ENCODE measurements at places on chromosomes 3 and 15.

- DNase-seq: no peak
These were observed 827 bp downstream of the WNT5A start for GRCh38 chr3:55486101-55486856.

DNA sequence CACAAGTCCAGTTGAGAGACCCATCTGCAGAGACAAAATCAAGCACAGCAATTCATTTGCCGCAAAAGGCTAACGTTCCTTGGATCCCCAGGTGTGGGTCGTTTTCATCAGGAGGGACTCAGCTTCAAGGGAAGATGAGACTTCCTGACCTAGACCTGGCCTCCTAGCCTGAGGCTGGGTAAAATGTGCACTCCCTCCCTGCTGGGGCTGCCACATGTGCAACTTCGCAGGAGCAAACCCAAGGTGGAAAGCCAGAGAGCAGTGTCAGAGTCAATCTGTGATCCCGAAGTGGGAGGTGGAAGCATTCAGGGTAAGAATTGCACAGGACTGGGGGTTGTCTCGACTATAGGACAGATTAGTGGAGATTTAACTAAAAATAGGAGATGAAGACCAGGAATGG lies 164.7 kb upstream of the UMPS start:
- DNase-seq: no peak

GRCh38 chr3:160879859-160880258 lies 123.8 kb downstream of the PPM1L start:
- no peak for DNase-seq

DNA sequence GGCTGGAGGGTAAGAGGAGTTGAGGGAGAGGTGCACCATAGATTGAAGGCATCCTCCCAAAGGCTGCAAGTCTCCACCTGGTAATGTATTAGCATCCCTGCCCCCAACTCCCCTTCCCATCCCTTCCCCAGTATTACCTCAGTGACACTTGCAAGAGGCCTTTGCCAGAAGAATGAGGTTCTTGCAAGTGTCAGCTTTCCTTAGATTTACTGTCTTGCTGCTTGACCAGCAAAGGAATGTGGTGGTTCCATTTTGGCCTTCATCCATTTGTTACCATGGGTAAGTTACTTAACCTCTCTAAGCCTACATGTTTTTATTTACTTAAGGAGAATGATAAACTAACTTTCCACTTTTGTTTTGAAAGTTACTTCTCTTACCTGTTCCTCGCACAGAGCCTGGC lies 108.9 kb downstream of the LRTM1 start:
- no peak for DNase-seq

DNA sequence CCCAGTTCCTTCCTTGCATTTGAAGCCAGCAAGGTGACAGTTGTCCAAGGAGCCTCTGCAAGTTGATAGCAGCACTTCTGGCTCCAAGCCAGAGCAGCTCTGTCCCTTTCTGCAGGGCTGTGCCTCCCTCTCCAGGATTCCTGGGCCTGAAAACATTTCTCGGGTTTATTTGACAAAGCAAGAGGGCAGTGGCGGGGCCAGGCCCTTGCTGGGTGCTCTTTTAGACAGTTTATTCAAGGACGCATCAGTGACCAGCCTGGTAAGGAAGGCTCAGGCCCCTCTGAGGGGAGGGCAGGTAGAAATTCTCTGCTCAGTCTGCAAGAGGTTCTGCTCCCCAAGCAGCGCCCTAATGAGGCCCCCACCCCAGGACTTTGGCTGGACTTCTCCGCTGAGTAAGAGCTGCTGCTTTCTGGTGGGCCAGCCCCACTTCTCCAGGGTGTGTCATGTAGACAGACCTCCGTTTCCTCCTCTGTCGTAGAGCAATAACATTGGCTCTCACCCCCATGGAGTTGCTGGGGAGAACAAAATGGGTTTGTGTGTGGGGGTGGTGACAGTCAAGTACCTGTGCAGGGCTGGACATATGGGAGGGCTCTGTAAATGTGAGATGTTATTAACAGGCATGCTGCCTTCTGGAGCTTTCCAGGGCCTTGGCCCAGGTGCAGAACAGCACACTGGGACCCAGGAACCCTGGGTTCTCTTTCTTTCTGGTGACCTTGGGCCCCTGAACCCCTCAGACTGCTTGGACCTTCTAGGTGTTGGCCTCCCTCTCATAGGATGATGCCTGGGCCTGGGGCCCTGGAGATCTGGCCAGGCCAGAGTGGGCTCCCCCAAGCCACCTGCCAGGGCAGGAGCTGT lies 146.2 kb upstream of the TLE3 start:
- no peak for DNase-seq
